ENCODE measurements at places on chromosomes 1 and 21.

DNA sequence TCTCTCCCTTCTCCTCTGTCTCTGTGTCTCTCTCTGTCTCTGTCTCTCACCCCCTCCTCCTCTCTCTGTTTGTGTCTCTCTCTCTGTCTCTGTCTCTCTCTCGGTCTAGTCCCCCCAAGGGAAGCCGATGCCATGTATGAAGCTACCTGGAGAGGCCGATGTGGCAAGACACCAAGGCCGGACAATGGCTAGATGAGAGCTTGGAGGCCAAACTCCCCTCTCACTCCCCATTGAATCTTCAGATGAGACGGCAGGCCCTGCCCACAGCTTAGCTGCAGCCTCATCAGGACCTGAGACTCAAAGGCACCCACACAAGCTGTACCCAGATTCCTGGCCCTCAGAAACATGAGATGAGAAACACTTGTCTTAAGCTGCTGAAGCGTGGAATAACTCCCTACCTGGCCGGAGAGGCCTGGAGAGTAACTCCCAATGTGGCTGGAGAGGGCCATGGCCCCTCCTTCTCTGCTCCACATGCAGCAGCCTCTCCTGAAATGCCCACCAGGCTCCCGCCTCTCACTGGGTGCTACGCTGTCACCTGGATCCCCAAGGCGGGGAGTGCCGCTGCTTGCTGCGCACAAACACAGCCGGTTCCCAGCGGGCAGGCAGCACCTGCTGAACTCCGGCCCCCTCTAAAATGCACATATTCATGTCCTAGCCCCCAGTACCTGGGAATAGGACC lies 7.8 kb upstream of the ACTRT2 start:
- no peak for DNase-seq

- DNase-seq: no peak
Measured at GRCh38 chr1:14298806-14299205, 299.7 kb upstream of the KAZN start.

DNA sequence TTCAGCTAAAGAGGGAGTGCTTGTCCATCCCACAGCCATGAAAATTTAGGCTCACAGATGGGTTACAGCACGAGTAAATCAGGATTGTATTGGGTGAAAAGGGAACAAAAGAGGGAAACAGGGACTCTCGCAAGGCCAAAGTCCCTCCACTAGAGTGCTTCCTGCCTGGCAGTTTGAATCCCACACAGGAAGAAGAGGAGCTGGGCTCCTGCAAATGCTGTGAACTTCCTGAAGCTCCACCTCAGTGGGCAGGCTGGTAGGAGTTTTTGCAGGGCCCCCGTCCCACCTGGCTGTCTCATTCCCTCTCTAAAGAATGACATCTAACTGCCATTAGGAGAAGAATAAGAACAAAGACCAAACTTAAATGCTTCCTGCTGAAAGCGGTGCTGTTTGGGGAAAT lies 712.0 kb upstream of the PRMT6 start:
- no peak for DNase-seq

- no peak for DNase-seq
Measured at GRCh38 chr1:44842862-44843655, at the start of gene PTCH2. PTCH2 (minus strand) TSS chr1:44843253; CDS start chr1:44842932, 321 bp downstream.

DNA sequence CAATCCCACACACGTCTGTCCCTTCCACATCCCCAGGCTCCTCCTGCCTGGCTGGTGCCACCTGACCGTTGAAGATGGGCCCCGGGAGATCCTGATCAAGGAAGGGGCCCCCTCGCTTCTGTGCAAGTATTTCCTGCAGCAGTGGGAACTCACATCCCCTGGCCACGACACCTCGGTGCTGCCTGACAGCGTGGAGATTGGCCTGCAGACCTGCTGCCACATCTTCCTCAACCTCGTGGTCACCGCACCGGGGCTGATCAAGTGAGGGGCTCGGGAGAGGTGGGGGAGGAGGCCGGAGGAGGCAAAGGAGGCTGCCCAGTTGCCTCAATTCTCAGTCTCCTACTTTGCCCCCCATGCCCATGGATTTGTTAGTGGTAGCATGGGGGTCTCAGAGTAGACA lies 5.6 kb downstream of the NCDN start:
- no peak for DNase-seq

- no peak for DNase-seq
Measured at GRCh38 chr1:118018060-118018459, 88.5 kb downstream of the WDR3 start.

DNA sequence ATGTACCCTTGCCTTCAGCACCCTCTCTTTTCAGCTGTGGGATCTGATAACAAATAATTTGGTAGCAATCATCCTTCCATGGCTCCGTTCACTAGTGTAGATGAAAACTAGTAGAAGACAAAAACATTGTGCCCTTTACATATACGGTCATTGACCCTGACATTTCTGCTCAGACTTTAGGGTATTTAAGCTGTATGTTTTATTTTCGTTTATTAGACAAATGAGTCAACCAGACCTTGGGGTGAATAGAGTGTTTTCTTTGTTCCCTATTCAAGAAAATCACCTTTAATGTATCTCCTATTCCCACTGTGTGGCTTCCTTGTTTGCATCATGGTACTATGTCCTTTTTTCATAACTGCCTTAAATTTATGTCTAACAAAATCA lies 187.3 kb downstream of the VAV3 start:
- no peak for DNase-seq

DNA sequence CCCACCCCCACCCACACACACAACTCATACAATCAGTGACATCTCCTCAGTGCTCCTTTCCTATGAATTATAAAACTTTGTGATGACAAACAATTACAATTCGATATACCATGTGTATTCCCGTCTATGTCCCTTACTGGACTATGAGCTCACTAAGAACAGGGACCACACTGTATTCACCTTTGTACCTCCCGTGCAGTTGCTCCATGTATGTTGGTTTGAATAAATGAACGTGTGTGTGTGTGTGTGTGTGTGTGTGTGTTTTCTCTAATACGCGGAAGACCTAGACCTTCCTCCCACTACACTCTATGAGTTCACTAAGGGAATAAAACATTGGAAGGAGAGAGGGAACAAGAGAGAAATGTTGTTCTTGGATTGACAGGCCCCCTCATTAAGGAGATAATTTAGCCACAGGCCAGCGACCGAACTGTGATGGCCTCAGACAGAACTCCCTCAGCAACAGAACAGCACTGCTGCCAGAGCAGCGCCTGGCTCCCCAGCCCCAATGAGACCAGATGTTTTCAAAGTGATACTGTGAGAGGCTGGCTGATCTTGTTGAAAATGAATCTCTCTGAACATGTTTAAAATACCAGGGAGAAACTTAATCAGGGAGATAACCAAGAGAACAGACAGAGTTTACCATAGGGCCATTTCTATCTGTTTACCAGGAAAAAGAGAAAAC lies 21.7 kb downstream of the BCAR3 start:
- no peak for DNase-seq

- DNase-seq: no peak
Measured at GRCh38 chr21:32044205-32045180, 171.7 kb downstream of the HUNK start.

GRCh38 chr21:46605767-46606426 lies 1.0 kb upstream of the S100B start:
- DNase-seq: no peak

GRCh38 chr1:43482215-43482614 lies 28.5 kb upstream of the HYI start:
- DNase-seq: no peak

DNA sequence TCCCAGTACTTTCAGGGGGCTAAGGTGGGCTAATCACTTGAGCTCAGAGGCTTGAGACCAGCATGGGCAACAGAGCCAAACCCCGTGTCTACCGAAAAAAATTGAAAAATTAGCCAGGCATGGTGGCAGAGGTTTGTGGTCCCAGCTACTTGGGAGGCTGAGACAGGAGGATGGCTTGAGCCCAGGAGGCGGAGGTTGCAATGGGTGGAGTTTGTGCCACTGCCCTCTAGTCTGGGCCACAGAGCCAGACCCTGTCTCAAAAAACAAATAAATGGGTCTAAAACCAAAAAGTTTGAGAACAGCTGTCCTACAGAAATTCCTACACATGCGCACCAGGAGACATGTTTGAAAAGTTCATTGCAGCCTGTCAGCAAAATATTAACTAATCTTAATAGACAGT lies 5.5 kb downstream of the SCAF4 start:
- no peak for DNase-seq

DNA sequence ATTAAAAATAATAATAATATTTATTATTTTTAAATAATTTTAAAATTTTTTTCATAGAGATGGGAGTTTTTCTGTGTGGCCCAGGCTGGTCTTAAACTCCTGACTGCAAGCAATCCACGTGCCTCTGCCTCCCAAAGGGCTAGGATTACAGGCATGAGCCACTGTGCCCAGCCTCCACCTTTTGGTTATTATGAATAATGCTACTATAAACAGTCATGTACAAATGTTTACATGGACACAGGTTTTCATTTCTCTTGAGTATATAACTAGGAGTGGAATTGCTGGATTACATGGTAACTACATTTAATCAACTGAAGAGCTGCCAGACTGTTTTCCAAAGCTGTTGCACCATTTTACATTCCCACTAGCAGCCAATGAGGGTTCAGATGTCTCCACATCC lies 103.2 kb upstream of the DMRTA2 start:
- no peak for DNase-seq

DNA sequence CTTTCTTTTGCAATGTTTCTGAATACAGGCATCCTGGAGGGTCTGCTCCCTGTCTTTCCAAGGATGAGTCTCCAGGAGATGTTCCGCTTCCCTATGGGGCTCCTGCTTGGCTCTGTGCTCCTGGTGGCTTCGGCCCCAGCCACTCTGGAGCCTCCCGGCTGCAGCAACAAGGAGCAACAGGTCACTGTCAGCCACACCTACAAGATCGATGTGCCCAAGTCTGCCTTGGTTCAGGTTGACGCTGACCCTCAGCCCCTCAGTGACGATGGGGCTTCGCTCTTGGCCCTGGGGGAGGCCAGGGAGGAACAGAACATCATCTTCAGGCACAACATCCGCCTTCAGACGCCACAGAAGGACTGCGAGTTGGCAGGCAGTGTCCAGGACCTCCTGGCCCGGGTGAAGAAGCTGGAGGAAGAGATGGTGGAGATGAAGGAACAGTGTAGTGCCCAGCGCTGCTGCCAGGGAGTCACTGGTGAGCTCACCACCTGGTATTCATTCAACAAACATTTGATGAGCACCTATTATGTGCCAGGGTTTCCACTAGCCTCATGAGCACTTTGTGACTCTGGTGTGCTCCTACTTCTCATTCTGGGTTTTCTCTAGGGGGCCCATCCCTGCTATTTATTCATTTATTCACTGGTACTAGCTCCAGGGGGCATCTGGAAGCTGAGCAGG lies 9.9 kb downstream of the TNN start:
- no peak for DNase-seq

- no peak for DNase-seq
Measured at GRCh38 chr1:216457356-216457755, 34.1 kb upstream of the USH2A start.
